ENCODE measurements at places on chromosomes 2 and 18. TPM values are rescaled to one million over a fixed set of nuclear protein-coding genes. Genes with fewer than 3 reads are reported as not detected.

GRCh38 chr2:20930928-20931327, 108.0 kb upstream of the LDAH start:
- no peaks in the 10 kb centered on the region for H3K4me1 ChIP-seq
- no peaks in the 10 kb centered on the region for H3K27me3 ChIP-seq
- no peak overlapping the region for H3K27ac ChIP-seq

GRCh38 chr18:37409878-37410277, 155.7 kb downstream of the CELF4 start:
- H3K4me3 ChIP-seq: no peak overlapping the region
- no peak overlapping the region for H3K27ac ChIP-seq
- H3K4me1 ChIP-seq: no peaks in the 10 kb centered on the region
- peaks cover 3% of the 10 kb centered on the region for H3K27me3 ChIP-seq
- no peaks in the 10 kb centered on the region for H3K36me3 ChIP-seq

DNA sequence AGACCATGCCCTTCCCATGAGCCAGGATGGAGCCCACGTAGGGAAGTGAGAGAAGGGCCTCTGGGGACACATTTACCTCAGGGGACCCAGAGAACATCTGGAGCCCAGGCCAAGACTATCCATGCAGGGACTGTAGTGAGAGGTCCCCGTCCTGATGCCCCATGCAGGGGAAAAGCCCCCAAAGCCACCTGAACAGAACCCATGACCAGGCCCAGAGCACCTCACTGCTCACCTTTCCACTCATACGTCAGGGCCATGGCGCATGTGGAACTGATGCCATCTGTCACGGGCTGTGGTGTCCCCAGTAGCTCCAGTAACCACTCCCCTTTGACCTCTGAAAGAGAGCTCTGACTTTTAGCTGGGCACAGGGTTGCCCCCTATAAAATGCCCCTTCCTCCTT, 106.5 kb upstream of the TEX51 start:
- H3K27me3 ChIP-seq: peaks cover 2% of the 10 kb centered on the region
- no peaks in the 10 kb centered on the region for H3K36me3 ChIP-seq
- H3K27ac ChIP-seq: no peak overlapping the region

Gene MARCHF4
- total RNA-seq: 3.1 TPM

Gene MAP3K19
- total RNA-seq: not detected
